ENCODE measurements at places on chromosomes 16 and 17.

DNA sequence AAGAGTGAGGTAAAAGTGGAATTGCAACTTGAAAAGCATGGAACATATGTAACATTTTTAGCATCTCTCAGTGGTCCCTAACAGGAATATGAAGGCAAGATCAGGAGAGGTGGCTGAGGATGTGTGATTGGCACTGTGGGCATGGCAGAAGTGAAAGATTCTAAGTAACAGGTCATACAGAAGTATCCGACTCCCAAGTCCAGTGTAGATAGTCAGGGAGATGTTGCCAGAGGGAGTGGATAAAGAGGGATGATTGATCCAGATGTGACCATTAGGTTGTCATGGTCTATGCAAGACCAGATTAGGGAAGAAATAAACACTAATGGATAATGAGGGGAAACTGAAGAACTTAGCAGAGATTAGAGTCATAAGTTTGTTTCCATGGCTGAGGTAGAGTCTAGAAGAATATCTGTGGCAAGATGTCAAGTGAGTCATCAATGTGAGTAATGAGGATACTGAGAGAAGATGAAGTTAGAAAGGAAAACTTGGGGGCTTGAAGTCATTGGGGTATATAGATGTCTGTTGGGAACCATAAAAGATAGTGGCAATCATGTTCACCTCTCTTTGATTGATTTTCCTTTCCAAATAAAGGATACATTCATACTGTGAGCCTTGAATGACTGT, 23.9 kb upstream of the CAPNS2 start:
- DNase-seq: no peak

DNA sequence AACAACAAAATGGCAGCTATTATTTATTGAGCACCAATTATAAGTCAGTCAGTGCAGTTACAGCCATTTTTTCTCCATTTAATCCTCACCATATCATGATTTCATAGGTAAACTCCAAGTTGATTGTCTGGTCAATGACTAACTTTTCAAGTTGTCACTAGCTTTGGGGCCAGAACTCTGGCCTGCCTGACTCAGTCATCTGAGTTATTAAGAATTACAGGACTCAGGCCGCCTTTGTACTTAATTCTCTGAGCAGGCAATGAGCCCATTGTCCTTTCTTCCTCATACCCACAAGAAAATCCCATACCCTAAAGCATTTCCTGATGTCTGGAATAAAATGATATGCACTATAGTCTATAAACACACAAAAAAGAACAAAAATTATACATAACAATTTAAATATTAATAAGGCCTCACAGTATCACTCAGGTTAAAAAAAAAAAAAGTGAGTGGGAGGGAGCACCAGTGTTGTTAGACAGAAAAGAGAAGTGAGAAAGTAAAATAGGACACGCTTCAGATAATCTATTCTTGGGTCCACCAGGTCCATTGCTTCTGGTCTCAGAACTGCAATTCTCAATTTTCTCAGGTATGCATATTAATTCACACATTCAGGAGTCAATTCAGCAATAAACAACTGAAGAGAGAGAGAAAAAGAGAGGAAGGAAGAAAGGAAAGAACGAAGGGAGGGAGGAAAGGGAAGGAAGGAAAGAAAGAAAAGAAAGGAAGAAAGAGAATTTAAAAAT, 70.2 kb downstream of the SPAG9 start:
- no peak for DNase-seq

DNA sequence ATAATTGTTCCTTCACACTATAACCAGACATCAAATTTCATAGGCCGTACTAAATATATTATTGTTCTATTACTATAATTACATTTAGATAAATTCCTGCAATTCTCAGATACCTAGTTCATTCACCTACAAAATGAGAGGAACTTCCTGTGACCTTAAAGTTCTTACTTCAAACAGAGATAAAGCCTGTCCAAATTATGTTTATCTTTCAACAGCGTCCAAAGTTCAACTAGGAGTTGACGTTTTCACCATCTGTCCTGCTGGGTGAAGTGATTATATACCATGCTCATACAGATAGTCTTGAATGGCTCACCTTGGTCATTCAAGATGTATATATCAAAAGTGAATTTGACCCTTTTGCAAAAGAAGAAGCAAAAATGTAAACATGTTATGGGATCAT, 440.6 kb downstream of the CDH8 start:
- no peak for DNase-seq

- DNase-seq: no peak
Observed at GRCh38 chr16:86862595-86863280, 284.4 kb downstream of the FOXL1 start.

DNA sequence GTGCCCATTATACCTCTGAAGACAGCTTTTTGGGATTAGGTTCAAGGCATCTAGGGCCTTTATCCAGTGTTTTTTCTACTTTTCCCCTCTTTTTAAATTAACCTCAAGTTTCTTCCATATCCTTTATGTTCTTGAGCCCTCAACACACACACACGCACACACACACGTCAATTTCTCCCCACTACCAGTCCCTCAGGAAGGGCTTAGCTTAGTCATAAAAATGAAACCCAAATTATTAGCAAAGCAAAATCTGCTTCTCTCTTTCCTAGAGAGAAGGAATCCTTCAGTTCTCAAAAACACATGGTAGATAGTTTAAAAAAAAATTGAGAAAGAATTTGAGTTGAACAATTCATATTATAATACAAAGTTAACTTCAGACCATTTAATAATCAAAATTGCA, 401.1 kb downstream of the XYLT1 start:
- no peak for DNase-seq

DNA sequence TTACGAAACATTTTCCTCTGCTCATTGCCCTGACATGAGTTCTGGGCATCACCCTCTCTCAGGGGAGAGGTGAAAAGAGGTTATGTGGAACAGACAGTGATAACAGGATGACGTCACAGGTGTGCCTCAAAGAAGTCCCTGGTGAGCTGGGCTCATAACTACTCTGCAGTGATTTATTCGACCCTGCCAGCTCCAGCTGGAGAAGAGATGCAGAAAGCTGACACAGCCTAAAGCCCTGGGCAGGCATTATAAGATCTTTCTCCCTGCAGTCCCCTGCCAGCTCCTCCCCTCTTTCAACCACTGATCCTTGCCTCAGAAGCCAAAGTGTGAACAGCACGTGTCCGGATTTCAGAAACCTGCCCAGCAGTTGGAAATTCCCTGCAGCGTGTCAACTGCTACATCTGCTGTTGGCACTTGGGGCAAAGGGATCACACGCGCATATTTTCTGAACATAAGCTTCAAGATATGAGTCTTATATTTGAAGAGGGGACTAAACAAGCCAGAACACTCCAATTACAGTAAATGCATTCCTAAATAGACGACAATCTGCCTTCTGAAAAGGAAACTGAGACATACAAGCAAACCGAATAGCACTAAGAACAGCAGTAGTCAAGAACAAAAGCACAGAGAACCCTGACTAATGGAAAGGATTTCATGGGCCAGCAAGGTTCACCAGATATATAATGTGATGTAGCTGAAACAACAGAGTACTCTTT, 80.5 kb downstream of the SMG6 start:
- DNase-seq: no peak
